ENCODE measurements at places on chromosomes 7 and 10. TPM values are rescaled to one million over a fixed set of nuclear protein-coding genes. Genes with fewer than 3 reads are reported as not detected.
A peak's percentile ranks its signal among the peaks of the same experiment; 100 is the strongest.

DNA sequence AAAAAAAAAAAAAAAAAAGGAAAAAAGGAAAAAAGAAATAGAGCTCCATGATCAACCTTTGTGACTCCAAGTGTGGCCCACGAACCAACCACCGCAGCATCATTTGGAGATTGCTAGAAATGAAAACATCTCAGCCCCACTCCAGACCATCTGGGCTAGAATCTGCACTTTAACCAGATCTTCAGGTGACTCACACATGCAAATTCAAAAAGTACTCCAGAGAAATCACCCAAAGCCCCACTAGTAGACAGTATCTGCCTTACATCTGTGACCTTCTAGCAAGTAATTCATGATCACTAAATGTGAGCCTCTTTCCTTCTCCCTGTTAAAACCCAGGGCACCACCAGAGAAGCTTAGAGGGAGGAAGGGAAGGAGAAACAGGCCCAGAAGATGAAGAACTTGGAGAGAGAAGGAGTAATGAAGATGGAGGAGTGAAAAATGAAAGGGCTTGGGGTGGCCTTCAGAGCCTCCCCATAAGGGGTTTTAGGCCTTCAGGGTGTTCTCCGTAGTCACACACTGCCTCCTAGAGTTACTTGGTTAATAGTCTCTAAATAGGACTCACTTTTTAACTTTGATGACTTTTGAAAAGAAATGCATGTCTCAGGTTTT, 94.0 kb downstream of the SLC37A3 start:
- DNase-seq: no peak

GRCh38 chr7:139936760-139937310, 107.8 kb downstream of the TBXAS1 start:
- peak; percentile 58 for DNase-seq

GRCh38 chr10:95782318-95782717, 26.4 kb downstream of the ENTPD1 start:
- no peak for DNase-seq

- DNase-seq: no peak
These were observed 723.7 kb upstream of the LRRTM3 start for GRCh38 chr10:66202101-66202500.

GRCh38 chr7:83655951-83656556, 7.1 kb upstream of the SEMA3E start:
- DNase-seq: peak; percentile 4

GRCh38 chr10:78777466-78777865, 291.3 kb upstream of the ZMIZ1 start:
- DNase-seq: peak; percentile 62

- no peak for DNase-seq
These were observed 184.9 kb downstream of the DNAJB6 start for GRCh38 chr7:157521752-157522151.

DNA sequence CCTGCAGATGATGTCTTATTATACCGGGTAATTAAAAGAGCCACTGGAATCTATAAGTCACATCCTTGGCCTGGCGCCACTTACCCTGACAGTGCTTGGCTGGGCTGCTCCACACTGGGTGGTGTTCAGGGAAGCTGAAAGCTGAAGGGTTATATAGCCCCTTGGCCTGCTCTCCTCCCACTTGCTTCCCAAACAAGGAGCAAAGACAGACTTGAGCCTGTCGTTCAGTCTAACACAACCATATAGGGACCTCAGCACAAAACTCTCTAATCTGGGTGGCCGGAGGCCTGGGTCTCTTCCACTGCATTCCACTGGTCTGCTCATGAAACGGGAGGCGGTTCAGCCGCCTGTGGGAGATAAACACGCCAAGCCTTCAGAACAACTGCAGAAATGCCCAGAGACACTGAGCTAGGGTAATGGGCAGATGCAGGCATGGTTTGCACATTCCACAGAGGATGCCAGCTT, at the start of gene ACTA2:
TSS of gene ACTA2 (minus strand) at position 127 of the 465 bp plus-strand sequence. CDS start 3,843 bp downstream, outside the sequence.
- peak; percentile 57 for DNase-seq

DNA sequence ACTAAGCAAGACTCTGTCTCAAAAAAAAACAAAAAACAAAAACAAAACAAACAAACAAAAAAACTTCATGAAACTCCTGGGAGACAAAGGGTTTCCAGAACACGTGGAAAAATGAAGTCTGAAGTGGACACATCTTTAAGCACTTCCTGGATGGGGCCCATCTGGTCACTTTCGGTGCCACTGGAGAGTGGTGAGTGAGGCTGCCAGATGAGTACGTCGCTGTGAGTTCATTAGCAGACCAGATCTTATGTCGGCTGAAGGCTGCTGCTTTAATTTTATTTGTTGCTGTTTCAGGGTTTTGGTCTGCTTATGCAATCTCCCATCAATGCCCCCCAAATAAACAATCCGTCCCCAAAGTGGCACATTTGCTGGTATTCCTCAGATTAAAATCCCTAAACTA, 64.4 kb downstream of the NPTX2 start:
- no peak for DNase-seq

GRCh38 chr7:68288144-68288593, 1291.5 kb downstream of the TYW1 start:
- DNase-seq: no peak

DNA sequence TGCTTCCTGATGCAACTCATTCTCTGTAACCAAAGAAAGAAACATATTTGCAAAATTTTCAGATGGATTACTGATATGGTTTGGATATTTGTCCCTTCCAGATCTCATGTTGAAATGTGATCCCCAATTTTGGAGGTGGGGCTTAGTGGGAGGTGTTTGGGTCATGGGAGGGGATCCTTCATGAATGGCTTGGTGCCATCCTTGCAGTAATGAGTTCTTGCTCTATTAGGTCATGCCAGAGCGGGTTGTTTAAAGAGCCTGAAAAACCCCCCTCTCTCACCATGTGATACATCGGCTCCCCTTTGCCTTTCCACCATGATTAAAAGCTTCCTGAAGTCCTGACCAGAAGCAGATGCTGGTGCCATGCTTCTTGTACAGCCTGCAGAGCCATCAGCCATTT, 43.8 kb upstream of the PRKG1 start:
- no peak for DNase-seq

GRCh38 chr10:69080226-69080625, 7.7 kb upstream of the SRGN start:
- no peak for DNase-seq

GRCh38 chr7:91230503-91230902, 33.7 kb upstream of the FZD1 start:
- no peak for DNase-seq

FBH1 gene
- 73.9 TPM for total RNA-seq

DPYSL4 gene
- total RNA-seq: 1.6 TPM

TMEM213 gene
- not detected for total RNA-seq

VIPR2 gene
- total RNA-seq: not detected
